SJCRH30 (cell line): ENCODE measurements at places on chromosomes 2 and 18. TPM values are rescaled to one million over a fixed set of nuclear protein-coding genes. Genes with fewer than 3 reads are reported as not detected.
A peak's percentile ranks its signal among the peaks of the same experiment; 100 is the strongest.

DNA sequence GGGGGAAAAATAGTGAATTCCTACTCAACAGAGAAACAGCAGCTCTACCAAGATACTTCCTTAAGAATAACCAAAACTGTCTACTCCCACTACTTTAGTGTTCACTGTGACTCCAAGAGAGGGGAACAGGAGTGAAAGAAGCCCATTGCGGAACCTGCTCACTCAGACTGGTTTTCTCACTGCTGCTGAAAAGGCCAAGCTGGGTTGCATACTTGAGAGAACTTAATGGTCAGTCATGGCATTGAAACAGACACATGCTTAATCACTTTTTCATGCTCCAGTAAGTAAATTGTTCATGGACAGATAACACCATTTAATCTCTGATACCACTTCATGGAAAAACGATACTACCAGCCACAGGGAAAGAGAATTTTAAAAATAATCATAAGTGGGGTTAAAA, 35.7 kb upstream of the SLC8A1 start:
- no peak for DNase-seq

DNA sequence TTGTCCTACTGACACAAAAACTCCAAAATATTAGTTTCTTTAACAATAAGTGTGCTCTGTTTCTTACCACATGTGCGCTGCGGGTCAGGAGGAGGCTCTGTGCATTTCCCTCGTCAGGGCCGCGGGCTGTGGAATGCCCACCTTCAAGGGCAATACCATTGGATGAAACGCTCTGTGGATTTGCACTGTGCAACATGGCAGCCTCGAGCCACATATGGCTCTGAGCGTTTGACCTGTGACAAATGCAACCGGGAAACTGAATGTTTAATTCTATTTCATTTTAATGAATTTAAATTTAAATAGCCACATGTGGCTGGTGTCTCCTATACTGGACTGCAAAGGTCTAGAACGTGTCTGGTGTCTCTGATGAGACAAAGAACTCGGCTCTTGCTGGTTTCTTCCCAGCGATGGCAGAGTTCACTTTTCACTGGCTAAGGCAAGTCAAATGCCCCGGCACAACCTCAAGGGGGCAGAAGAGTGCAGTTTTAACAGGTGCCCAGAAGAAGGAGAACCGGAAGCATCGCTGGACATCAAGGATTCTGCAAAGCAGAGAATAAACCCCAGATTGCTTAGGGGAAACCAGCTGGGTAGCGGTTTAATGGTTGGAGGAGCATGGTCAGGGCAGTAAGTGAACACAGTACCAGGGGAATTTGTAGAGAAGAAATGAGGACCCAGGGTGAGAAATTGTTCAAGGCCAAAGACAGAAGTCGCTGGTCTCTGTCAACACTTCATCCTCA, 37.0 kb upstream of the TMEM18 start:
- DNase-seq, result peak; percentile 77

- no peak for DNase-seq
These were observed 48.9 kb downstream of the RAB31 start for GRCh38 chr18:9756933-9757470.

DNA sequence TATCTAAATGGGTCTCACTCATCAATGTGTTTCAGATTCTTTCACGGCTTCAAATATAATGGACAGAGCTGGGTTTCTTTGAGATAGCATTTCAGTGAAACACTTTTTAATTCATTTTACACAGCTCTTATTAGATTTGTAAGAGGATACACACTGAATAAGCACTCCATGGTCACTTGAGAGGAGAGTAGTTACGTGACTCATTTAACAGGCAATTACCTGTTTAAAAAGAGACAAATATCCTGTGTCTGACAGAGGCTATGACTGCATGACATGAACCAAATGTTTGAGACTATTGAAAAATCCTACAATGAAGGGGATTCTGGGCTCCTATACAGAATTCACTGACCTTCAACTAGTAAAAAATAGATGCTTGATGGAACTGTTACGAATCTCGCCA, 786.9 kb downstream of the EPHA4 start:
- DNase-seq, result no peak

DNA sequence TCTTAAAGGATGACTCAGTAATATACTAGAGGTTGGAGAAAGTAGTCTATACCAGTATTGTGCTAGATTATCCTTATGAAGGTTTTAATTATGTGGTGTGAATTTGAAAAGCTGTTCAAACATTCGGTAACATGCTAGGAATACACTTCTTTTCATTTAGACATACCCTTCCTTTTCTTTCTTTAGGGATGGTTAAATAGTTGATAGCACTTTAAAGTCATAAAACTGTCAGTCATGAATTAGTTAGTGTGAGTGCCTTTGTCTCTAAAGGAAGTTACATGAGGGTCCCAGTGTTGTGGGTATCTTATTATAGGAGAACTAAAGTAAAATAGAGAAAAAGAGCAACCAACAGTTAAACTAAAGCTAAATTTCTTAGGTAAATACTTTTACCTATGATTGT, 149.3 kb downstream of the CSRNP3 start:
- no peak for DNase-seq

DNA sequence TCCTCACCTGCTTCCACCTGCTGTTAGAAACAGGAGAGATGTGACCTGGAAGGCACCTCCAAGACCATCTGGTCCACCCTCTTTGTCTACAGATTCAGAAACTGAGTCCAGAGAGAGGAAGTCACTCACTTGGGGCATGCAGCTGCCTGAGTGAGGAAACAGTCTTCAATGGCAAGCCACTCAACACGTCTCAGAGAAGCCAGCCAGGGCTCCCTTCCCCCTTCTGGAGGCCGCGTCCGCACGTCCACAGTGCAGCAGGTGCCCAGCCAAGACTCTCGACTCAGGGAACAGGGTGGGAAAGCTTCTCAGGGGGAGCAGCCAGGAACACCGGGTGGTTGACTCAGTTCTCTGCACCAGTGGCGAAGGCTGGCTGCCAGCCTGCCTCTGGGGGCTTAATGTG, 201.7 kb downstream of the BCL11A start:
- no peak for DNase-seq

DNA sequence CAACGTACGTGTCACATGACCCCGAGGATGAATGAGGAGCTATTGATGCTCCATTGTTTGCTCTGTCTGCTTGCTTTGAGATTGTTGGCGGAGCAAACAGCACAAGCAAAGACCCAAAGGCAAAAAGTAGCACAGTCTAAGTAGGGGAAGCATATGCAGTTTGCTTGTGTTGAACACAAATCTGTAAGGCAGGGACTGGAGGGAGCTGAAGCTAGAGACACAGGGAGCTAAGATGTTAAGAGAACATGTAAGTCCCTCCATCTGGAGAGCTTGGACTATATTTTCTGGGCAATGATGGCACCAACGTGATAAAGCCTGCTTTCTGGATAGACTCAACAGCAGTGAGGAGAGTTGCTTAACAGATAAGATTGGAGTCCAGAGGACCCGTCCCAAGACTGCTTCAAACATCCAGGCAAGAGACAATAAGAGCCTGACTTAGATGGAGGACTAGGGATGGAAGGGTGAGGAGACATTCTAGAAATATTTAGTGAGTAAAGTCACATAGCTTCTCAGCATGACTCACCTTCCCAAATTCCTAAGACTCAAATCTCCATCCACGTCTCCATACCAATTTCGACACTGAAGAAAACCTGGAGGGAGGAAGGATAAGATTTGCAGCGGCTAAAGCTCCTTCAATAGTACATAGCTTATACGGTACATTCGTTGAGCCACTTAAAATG, 88.1 kb upstream of the KLF7 start:
- no peak for DNase-seq

DNA sequence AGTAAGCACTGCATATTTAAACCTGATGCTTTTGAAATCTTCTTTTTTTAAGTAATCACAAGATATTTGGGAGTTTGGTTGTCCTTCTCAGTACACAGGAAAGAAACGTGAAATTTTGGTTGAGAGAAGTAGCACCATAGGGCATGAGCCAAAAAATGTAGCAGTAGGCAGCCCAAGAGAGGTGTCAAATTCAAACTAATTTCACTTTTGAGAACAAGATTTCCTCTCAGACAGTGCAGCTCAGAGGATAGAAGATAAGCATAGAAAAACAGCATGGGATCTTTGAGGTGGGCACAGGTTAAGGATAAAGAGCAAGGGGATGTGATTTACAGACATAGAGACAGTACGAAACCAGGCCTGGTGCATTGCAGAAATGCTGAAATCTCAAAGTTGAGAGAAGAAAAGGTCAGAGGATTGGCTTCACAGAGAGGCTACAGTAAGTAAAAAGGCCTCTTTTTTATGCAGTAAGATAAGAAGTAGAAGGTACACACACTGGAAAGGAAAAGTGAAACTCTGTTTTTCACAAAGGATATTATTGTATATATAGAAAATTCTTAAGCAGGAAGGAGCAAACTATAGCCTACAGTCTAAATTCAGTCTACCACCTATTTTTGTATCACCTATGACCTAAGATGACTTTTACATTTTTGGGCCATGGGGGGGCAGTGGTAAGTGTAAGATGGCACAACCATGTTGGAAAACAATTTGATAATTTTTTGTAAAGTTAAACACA, 89.8 kb downstream of the PKP4 start:
- no peak for DNase-seq

- no peak for DNase-seq
These were observed 264.5 kb downstream of the NDUFA10 start for GRCh38 chr2:239760596-239760995.

DNA sequence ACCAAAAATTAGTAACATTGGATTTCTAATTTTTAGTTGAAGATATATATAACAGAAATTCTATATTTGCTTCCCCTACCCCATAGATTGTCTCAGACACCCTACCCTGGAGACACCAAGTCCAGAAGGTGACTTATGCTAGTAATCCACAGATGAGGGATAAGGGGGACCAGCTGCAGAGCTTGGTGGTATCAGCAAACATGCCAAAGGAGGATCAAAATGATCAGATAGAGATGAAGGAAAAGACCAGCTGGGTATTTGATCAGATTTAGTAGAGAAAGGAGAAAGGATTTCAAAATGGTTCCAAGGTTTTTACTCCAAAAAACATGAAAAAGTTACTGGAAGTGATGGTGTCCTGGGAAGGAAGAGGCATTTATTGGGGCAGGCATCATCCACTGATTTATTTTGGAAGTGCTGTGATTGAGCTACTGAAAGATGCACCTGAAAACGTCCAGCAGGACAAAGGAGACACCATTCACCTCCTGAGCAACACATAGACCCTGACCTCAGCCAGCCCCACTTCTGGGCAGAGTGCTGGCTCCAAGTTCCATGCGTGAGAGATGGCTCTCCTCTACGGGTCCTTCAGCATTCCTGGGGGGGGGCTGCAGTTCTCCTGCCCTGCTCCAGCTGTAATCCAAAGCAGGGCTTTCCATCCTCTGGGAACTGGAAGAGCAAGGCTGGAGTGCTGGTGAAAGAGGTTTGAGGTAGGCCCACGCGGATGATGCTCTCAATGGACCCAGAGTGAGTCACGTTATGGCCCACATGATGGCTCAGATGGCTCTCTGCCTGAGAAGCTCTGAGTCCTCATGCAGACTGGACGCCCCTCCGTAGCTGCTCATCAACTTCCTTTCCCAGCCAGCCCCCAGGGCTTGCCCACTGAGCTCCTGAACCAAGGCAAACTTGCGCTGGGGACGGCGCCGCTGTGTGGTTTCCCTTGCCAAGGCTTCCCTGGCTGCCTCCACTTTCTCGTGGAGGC, 3.7 kb upstream of the LRRFIP1 start:
- DNase-seq, result peak; percentile 55

- DNase-seq, result no peak
These were observed 30.0 kb downstream of the PMAIP1 start for GRCh38 chr18:59929621-59930295.

DNA sequence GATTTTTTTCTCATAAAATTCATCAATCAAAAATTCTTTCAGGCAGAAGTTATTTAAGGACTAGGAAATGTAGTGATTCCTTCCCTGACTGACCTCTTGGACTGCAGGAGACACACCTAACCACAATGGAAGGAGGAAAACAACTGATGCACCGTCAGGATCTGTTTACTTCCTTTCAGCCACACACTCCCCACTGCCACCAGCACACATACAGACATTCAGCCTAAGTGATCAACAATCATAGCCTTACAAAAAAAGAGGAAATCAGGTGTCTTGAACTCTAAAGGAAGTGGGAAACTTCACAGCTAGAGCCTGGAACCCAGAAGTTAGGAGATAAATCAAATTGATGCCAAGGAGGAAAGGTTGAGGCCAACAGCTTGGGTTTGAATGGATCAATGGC, 213.5 kb upstream of the ACVR2A start:
- DNase-seq, result peak; percentile 5

GRCh38 chr2:14420851-14421250, 211.7 kb upstream of the LRATD1 start:
- no peak for DNase-seq

- no peak for DNase-seq
These were observed 174.5 kb upstream of the MGAT5 start for GRCh38 chr2:134079373-134079772.

- DNase-seq, result no peak
These were observed 75.6 kb downstream of the FASTKD2 start for GRCh38 chr2:206840999-206841398.

DNA sequence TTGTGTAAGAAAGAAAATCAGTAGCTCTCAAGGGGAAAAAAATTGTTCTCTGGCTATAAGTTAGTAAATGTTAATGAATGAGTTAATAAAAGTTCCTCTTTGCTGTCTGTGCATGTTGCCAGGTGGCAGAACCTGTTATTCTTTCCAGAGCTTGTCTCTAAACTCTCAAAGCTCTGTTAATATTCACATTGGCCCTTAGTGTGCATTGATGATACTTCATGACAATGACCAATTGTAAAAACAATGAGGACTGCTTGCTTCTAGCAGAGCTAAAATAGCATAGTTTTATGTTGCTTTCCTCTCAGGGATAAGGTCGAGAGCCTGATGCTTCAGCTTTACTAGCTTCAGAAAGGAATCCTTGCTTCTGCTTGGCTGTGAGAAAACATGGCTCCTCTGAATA, 91.5 kb downstream of the RAD51AP2 start:
- DNase-seq, result no peak

GRCh38 chr2:209380293-209380692, 43.6 kb upstream of the MAP2 start:
- DNase-seq, result no peak

DNA sequence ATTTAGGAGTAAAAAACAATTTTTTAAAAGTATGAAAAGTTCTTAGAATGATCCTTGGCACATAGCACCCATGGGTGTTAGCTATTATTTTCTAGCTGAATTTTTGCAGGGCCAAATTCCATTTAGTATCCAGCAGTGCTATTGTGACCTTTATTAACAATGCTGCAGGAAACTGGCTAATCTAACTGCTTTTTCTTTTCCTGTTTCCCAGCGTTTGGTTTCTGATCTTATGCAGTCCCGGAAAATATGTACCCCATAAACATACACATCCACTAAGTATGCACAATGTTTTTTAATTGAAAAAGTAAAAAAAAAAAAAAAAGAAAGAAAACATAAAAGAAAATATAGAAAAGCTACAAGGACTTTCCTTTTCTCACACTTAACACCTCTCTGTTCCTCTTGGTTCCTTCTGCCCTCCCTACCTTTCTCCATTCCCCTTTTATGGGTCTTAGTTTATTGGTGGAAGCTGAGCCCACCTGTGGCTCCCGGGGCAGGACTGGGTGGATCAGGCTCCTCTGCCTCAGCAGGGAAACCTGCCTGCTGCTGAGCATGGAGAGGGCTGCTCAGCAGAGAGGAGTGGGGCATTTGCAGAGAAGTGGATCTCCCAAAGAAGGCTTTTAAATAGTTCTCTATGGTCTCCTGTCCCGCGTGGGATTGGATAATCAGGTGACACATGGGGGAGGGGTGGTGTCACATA, 9.3 kb upstream of the SLC16A14 start:
- DNase-seq, result no peak

The SLC9A4 gene
- total RNA-seq, result 0.04 TPM in 1 of 2 replicates, not detected in the other

The ST8SIA5 gene
- 3.2 and 3.8 TPM in 2 replicates for total RNA-seq

The SIGLEC15 gene
- total RNA-seq, result 0.10 TPM in 1 of 2 replicates, not detected in the other
